CD4-positive, alpha-beta T cell treated with Interleukin-10 for 1 hour (primary cell): ENCODE measurements at places on chromosomes 13 and 19.

DNA sequence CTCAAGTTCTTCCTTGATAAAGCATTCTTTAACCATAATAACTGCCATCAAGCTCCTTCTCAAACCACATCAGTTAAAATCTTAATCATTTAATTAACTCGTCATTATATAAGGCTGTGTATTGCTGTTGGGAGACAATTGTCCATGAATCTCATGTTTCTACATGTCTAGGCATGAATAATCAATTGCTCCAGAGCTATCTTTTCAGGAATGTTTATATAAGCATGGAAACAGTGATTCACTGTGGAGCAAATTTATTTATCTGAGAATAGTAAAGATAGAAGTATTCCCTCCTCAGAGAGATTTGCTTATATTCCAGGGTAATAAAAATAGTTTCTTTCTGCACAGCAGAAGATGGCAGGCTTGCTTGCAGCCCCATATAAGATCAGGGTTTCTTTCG is 71.1 kb downstream of the CBY2 start:
- DNase-seq: no peak

DNA sequence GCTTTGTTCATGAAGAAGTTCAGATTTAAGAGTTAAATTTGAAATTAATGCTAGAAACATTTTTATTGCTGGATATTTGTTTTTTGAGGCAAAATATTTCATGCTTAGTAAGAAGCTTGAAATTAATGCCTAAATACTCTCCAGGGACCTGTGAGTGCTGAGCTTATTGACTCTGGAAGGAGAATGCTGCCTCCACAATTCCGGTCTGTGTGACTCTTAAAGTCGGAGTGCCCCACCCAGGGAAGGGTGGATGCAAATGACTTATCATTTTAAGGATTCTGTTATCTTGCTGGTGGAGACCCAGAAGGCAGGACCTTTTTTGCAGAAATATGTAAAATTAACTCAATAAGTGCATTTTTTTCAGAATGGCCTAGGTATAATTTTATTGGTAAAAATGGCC is 143.8 kb upstream of the RXFP2 start:
- no peak for DNase-seq

- no peak for DNase-seq
Measured at GRCh38 chr19:41384351-41384750, 8.0 kb downstream of the TMEM91 start.

GRCh38 chr19:2291185-2291751 is 9.3 kb upstream of the PEAK3 start:
- no peak for DNase-seq

- DNase-seq: peak; percentile 58
Measured at GRCh38 chr19:54207983-54208783, 7.5 kb downstream of the RPS9 start.

- no peak for DNase-seq
Measured at GRCh38 chr13:111900390-111901131, 166.4 kb upstream of the SOX1 start.

DNA sequence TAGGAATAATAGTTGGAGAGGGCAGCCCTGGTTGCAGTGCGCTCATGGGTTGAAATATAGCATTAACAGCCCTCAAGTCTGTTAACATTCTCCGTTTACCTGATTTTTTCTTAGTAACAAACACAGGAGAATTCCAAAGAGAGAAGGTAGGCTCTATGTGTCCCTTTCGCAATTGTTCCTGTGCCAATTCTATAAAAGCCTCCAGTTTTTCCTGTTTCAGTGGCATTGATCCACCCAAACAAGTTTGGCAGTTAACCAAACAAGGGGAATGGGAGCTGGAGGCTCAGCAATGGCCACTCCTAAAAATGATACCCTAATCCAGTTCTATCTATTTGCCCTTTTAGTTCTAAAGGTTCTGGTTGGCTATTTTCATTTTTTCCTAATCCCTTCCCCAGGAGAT is 151.6 kb downstream of the ZNF486 start:
- no peak for DNase-seq

- DNase-seq: no peak
Measured at GRCh38 chr19:47120470-47121067, 7.0 kb upstream of the ZC3H4 start.

- no peak for DNase-seq
Measured at GRCh38 chr13:105940882-105941281, 594.6 kb downstream of the EFNB2 start.

DNA sequence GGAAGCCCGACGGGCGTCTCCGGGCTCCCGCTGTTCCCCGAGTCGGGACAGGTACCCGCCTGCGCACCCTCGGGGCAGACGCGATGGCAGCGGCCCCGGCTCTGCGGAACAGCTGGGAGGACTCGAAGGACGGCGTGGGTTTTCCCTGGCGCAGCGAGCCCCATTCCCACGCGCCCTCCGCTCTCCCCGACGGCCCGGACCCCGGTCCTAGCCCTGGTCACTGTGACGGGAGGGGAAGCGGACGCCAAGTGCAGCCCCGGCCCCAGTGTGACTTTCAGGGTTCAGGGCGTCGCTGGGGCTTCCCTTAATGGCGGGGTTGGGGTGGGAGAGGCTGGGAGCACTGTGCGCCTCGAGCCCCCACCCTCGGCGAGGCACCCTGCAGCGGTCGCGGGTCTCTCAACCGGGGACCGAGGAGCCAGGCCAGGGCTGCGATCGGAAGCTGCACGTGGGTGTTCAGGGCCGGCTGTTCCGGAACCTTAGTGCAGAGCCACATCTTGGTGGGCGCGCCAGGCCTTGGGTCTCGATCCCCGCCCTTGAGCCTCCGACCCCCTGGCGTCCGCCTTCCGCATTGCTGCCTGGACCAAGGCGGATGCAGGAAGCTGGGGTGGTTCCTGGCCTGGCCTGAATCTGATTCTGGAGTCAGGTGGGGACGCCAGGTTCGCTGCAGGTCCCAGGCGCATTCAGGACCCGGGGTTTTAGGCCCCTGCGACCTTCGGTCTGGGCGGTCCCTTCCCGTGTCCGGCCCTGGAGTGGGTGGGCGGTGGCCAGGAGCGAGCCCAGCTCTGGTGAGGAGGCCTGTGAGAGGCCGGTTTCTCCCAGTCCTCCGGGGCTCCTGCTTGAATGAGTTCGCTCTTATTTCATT is 3.5 kb downstream of the LGALS7B start:
- peak; percentile 44 for DNase-seq

GRCh38 chr19:6540918-6541689 is 10.3 kb downstream of the TNFSF9 start:
- DNase-seq: no peak

DNA sequence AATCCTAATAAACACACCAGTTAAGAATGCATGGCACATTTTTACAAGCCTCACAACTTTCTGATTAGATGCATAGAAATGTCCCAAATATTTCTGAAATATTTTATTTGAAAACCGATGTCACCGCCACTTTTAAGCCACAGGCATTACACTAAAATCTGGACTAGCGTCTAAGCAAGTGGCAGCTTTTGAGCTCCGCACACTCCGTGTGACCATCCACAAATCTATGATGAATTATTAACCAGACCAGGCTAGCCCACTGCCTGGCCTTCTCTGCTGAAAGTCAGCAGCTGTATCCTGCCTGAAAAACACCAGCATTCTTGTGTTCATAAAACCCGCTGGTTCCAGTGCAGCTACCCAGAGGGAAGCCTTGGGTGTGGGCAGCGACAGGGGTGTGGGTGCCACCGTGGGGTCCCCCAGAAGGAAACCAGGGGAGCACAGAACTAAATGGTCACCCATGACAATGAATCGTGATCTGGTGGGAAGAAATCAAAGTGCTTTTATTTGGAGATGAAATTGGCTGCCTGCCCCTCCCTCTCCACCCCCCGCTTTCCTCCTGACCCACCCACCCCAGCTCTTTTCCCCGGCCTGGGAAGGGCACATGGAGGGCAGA is 13.8 kb downstream of the RASA3 start:
- DNase-seq: no peak

DNA sequence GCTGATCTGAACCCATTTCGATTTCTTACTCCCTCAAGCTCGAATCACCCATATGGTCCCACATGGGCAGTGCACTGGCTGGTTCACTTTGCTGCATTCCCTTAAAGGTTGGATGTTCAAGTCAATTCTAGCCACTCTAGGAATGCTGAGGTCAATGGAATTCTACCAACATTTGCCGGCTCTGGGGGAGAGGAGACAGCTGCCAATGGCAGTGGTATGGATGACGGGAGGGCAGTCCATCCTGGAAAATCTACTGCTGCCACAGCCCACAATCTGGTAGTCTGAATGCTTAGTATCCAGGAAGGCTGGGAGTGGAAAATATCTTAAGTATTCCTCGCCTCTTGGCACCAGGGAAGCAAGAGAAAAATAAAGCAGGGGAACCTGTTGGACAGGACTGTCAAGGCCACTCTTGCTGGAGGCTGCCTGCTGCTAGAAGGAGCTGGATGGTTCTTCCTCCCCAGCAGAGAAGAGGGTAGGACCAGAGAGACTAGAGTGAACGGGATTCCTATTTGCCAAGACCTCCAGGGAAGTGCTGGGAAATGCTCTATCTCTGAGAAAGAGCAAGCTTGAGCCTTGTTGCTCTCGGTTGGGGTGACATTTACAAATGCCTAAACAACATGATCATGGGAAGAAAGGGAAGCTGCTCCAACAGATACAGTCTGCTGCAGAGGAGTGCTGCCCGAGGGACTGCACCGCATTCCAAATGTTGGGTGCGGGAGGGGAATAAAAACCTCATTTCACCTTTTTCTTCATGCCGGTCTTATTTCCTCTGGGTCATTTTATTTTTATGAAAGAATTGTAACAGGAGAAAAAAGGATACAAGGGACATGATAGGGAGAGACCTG is 20.7 kb upstream of the HMGB1 start:
- DNase-seq: no peak

DNA sequence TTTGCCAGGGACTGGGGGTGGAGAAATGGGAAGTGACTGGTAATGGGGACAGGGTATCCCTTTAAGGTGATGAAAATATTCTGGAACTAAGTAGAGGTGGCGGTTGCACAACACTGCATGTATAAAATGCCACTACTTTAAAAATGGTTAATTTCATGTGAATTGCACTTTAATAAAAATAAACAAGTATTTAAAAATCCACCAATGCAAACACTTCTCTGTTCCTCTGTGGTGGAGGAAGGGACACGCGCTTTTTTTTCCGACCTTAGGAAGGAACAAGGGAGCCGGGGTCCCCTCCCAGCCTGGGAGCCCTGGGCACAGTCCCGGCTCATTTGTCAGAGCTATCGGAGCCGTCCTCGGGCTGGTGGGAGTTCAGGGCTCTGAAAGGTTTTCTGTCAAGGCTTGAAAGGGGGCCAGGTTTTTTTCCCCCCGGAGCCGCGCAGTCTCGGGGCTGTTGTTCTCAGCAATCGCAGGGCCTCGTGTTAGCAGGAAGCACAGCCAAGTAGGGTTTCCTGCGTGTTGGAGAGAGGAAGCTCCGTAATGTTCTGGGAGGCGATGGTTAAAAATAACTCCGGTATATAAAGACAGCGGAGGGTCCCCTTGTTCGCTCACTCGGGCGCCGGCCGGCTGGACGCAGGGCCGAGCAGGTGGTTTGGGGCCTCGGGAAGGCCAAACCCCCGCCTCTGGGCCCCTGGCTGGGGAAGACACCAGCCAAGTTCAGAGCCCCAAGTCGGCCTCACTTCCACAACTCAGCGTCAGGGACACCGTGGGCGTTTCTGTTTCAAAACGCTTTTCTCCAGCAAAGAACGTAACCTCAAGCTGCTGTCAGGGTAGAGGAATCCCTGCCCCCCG is 41.2 kb upstream of the KLF2 start:
- DNase-seq: peak; percentile 69

DNA sequence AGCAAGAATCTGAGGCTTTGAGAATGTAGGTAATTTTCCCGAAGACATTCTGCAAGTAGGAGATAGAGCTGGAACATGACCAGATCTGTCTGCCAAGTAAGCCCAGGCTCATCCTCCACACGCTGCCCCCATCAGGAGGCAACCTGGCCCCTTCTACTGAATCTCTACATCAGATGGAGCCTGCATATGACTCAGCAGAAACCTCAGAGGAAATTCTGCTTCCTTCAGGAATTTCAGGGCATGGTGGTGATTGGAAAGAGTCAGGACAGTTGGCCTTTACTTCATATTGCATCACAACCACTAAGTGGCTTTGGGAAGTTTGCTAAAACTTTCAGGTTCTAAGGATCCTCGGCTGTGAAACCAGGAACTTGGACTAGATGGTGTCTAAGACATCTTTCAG is 85.2 kb downstream of the LRRC63 start:
- DNase-seq: no peak

GRCh38 chr19:33559996-33560395 is 38.4 kb upstream of the PEPD start:
- no peak for DNase-seq

DNA sequence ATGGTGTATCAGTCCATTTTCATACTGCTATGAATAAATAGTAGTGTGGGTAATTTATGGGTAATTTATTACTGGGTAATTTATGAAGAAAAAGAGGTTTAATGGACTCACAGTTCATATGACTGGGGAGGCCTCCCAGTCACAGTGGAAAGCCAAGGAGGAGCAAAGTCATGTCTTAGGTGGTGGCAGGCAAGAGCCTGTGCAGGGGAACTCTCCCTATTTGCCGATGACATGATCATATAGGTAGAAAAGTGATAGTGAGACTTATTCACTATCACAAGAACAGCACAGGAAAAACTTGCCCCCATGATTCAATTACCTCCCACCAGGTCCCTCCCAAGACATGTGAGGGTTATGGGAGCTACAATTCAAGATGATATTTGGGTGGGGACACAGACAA is 1137.7 kb downstream of the UQCRFS1 start:
- no peak for DNase-seq

GRCh38 chr19:44635581-44636438 is 7.9 kb upstream of the PVR start:
- DNase-seq: no peak

DNA sequence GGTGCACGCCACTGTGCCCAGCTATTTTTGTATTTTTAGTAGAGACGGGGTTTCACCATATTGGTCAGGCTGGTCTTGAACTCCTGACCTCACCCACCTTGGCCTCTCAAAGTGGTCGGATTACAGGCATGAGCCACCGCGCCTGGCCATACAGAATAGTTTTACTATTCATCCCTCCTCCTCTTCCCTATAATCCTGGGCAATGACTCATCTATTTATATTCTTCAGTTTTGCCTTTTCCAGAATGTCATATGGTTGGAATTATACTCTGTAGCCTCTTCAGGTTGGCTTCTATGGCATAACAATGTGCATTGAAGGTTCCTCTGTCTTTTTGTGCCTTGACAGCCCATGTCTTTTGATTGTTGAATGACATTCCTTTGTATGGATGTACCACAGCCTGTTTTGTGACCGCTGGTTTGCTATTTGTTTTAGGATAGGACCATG is 22.2 kb upstream of the LRP3 start:
- no peak for DNase-seq
